ENCODE measurements at places on chromosomes 6 and 20.

- DNase-seq: no peak
Measured at GRCh38 chr20:45098103-45098773, 2.7 kb downstream of the KCNS1 start.

- no peak for DNase-seq
Measured at GRCh38 chr20:37869334-37869861, 33.5 kb upstream of the VSTM2L start.

DNA sequence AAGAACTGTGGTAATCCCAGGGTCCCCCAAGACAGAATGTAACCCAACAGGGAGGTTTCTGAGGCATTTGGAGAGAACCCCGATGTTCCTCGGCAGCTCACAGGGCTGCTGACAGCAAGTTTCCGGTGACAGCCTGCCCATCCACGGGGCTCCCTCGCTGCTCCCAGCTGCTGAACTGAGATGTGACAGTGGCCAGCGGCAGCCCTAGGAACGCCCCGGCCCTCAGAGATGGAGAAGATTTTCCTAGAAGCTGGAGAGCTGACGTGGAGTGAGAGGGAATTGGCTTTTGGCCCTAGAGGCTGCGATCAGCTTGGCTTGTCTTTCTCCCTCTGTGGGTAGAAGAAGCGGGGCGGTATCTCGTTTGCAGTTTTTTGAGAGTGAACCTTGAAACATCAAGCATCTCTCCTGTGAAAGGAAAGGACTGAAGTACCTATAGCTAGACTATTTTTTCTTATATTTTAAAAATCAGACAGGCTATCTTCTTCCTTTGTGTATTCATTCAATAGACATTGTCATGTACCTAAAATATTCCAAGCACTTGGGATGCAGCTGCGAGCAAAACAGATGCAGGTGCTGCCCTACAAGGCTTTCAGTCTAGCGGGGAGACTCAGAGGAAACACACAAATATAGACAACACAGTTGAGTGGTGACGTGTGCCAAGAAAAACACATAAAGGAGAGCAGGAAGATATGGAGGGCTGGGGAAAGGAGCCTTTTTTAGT lies 28.4 kb upstream of the NFATC2 start:
- DNase-seq: no peak

GRCh38 chr6:18160911-18161310 lies 5.7 kb downstream of the KDM1B start:
- no peak for DNase-seq

- no peak for DNase-seq
Measured at GRCh38 chr6:123745895-123746294, 57.8 kb upstream of the NKAIN2 start.

- DNase-seq: no peak
Measured at GRCh38 chr6:74731931-74732330, 473.9 kb downstream of the COL12A1 start.

GRCh38 chr6:42363926-42364849 lies 87.5 kb downstream of the TRERF1 start:
- DNase-seq: no peak

DNA sequence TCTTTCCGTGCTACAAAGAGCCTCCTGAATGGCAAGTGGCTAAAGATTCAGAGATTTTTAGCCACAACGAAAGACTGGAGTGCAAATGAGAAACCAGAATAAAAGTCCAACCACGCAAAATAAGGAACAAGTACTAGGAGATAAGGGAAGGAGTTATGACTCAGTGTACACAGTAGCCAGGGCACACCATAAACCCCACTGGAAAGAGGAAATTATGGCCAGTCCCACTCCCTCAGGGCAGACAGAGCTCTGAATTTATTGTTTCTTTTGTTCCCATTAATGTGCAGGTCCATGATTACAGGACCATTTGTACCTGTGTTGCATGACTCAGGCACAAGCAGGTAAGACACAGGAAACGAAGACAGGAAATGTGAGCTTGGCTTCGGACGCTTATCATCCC lies 150.3 kb upstream of the PREP start:
- no peak for DNase-seq

DNA sequence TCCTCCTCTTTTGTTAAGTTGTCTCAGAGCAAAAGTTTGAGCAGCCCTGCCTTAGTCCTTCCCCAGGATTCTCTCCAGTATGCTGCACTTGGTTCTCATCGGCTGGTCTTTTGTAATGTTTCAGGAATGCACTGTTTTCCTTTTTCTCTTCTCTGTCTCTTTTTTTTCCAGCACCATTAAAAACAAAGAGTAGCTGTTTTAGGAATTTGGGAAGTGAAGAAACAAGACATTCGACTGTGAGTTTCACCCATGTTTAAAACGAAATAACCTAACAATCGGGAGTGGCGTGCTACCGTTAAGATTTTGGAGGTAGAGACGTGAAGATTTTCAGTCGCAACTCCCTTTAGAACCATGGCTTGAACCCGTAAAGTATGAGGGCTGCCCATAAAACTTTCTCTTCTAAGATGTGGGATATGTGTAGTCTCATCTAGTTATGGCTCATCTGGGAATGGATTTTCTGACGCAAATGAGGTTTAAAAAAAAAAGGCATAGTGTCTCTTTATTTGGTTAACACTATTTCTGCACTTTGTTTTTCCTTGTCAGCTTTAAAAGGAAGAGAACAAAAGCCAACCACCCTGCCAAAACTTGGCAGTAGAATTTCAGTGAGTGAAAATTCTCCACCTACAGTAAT lies 35.9 kb upstream of the RAB23 start:
- DNase-seq: no peak

DNA sequence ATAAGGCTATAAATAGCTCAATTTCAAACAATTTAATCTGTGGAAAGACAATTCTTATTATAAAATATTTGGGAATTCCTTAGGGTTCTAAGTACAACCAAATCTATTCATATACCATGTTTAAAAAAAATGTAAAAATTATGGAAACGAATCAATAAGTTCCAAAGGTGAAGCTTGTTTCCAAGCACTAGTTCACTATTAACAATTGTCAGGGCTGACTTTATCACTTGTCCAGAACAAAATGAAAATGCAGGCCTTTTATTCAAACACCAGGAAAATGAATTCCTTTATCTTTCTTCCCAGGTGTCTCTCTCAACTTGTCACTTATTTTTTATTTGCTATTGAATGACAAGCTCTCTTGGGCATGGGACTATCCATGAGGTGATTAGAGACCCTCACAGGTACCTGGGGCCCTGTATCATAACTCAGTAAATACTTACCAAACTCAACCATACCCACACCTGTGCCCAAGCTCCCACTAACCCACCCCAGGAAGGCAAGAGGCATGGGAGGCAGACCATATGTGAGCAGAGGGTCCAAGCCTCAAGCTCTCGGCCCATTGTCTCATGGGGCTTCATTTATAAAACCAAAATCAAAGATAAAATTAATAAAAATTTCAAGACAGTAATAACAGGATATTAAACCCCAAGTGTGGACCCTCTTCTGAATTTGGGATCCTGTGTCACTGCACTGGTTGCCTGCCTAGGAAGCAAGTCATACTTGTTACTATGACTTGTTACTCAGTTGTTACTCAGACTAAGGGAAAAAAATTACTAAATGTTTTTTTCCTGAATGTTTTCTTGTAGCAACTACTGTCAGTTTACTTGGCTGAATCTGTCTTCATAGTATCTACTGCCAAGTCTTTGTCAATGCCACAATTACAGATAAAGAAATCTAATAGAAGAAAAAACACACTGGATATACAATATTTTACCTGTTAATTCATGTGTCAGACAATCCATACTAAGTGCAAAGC lies 54.7 kb downstream of the PTPRK start:
- DNase-seq: no peak

- no peak for DNase-seq
Measured at GRCh38 chr6:168046696-168047095, 32.3 kb downstream of the FRMD1 start.

GRCh38 chr6:7062451-7063162 lies 45.2 kb upstream of the RREB1 start:
- no peak for DNase-seq

DNA sequence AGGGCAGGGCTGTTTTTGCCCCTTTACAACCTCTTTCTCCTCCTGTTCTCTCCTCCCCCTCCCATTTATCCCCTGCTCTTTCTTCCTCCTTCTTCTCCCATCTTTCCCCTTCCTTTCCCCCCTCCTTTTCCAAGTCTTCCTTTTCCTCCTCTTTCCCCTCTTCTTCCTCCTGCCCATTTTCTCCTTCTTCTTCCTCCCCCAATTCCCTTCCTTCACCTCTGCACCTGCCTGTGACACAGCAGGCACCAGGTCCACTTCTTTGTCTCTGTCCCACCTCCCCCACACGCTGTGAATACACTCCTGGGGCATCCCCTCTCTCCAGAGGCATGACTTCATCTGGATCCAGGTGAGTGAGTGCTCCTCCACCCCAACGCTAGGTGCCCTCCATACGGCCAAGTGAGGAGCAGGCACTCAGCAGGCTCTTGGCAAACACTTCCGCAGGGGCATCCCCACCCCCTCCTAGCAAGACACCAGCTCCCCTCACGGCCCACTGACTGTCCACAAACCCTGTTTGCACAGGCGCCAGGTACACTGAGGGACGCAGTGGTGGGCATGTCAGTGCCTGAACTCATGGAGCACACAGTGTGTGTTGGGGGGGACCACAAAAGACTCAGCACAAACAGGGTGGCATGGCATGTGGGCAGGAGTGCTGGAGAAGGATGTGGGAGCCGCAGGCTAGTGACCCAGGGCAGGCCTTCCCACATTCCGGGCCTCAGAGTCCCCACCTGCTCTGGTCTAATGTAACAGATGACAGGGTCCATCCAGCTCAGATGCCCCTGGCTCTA lies 10.7 kb upstream of the TLDC2 start:
- no peak for DNase-seq

- no peak for DNase-seq
Measured at GRCh38 chr6:52050051-52050405, 37.4 kb downstream of the PKHD1 start.

DNA sequence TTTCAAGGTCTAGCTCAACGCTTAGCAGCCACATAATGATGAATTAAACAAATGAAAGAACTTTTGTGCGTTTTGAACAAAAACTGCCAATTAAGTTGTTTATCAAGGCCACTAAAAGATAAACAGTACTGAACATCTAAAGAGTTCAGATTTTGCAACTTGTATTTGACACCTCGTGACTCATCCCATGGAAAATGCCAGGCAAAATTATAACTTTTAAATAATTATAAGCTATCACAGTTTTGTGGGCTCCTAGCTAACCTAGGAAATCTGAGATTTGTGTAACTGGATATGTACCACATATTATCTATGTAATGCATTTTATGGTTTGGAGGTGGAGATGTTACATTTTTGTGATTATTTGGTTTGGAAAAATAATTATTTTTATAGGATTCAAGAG lies 9.6 kb upstream of the BAG2 start:
- no peak for DNase-seq

- DNase-seq: no peak
Measured at GRCh38 chr20:60403105-60403741, 445.0 kb downstream of the CDH26 start.

DNA sequence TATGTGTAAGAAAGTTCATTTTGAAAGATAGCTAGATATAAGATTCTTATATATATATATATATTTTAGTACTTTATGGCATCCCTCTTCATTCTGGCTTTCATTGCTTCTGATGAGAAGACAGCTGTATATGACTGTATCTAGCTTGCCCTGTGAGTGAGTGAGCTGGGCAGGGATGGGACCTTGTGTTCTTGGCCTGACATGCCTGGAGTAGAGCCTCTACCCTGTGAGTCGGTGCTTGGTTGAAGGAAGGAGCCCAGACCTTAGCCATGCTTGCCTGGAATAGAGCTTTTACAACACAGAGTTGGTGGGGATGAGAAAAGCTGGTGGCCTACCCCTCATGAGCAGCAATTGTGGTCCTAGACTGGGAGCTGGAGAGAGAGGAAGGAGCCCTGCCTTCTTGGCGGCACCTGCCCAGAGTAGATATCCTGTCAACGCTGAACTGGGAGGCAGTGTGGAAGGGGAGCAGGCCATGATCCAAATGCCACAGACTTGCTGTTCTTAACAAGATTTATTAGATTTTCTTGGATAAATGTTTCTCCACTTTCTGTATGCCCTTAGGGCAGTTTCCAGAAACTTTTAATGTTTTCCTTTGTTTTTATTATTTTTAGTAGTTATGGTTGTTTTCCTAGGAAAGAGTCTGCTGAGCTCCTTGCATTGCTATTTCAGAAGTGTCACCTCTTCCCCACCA lies 31.6 kb downstream of the FIG4 start:
- no peak for DNase-seq

- DNase-seq: no peak
Measured at GRCh38 chr6:160391419-160392116, 43.4 kb downstream of the SLC22A3 start.

GRCh38 chr6:138434925-138435324 lies 30.9 kb downstream of the HEBP2 start:
- no peak for DNase-seq

DNA sequence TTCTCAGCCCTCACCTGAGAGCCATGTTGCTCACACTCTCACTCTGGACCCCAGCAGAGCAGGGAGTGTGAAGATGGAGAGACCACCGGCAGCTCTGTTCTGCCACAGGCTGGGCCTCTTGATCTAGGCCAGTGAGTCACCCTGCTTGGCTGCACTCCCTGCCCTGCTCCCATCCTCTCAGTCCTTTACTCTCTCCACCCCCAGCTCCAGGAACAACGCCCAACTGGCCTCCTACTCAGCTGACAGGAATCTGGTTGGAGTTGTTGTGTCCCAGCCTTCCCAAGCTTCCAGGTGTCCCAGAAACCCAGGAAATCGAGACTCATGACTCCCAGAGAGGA lies at the start of gene PSORS1C1:
PSORS1C1 (plus strand) TSS at position 260 of the 338 bp plus-strand sequence. CDS start 14,833 bp downstream, outside the sequence.
- DNase-seq: no peak

GRCh38 chr6:5126214-5126613 lies 41.1 kb downstream of the PPP1R3G start:
- no peak for DNase-seq

DNA sequence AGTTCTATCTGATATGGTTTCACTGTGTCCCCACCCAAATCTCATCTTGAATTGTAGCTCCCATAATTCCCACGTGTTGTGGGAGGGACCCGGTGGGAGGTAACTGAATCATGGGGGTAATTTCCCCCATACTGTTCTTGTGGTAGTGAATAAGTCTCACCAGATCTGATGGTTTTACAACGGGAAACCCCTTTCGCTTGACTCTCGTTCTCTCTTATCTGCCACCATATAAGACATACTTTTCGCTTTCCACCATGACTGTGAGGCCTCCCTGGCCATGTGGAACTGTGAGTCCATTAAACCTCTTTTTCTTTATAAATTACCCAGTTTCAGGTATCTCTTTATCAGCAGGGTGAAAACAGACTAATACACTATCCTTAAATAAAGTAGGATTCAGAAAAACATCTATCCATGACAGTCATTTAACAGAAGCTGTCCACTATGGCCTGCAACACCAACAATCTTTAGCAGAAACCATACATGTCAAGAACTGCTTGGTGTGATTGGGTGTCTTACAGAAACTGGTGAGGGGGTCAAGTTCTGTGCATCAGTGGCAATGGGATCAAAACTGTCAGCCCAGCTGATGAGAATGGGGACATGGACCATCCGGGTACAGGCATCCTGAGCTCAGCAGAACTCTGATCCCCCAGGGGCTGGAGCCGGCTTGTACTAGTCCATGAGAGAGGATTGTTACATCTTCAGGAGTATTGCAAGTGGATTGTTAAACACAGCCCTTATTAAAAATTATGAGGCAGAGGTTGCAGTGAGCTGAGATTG lies 59.2 kb downstream of the SCML4 start:
- no peak for DNase-seq

Measured in T-cell (primary cell).